Muscle of leg (tissue), 16 donors: ENCODE measurements at places on chromosomes 7 and 10.

DNA sequence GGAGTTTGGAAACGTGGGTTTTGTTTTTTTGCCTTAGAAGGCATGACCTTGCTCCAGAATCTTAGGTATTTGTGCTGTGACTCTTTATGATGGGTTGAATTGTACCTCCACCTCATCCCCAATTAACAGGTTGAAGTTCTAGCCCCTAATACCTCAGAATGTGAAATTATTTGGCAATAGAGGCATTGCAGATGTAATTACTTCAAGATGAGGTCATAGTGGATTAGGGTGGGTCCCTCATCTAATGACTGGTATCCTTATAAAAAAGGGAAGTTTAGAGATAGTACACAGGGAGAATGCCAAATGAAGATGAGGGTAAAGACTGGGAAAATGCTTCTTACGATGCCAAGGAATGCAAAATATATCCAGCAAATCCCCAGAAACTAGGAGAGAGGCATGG is 3.0 kb upstream of the FAM200A start:
- no peak for DNase-seq

- DNase-seq = no peak
Measured at GRCh38 chr10:12502526-12503274, 153.4 kb downstream of the CAMK1D start.

- no peak for DNase-seq
Measured at GRCh38 chr7:7816816-7817536, 98.6 kb upstream of the RPA3 start.

DNA sequence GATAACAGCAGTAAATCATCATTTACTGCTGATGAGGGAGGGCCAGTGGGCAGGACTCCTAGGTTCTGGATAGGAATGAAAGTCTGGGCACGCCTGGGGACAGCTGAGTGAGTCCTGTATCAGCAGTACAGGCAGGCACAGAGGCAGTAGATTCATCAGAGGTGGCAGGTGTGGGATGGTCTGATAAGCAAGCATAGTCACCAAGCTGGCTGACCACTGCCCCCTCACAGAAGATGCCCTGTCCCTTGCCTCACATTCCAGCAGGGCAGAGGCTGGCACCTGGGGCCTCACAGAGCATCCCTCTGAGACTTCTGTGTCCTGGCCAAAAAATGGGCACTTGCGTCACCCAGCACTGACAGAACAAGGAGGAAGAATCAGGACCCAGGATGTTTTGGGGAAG is 23.2 kb upstream of the ACSM6 start:
- no peak for DNase-seq

- no peak for DNase-seq
Measured at GRCh38 chr10:21043044-21043443, 145.9 kb upstream of the NEBL start.

GRCh38 chr7:5695727-5696345 is 85.6 kb downstream of the RNF216 start:
- peak; percentile 77 for DNase-seq

DNA sequence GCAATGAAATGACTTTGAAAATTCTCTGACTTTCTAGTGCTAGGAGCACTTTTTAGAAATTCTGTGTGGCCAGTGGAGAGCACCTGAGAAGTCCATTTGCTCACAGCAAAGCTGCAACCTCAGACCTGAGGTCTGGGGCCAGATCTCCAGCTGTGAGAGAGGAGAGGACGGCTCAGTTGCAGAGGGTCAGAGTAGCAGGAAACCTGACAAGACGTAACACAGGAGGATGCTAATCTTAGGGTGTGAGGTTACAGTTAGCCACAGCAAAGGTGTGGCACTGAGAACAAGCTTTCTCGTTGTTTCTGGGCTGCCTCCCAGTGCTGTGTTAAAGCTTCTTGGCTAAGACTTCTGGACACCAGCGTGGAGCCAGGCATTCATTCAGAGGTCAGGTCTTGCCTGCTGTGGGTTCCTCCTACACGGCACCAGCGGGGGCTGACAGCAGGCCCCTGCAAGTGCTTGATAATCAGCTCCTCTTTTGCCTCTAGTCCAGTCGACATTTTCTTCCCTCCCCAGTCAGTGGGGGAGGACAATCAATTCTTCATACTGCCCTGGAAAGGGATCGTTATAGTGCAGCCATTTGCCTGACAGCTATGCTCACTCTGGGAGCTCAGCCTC is 435.4 kb upstream of the DPP6 start:
- DNase-seq = no peak

DNA sequence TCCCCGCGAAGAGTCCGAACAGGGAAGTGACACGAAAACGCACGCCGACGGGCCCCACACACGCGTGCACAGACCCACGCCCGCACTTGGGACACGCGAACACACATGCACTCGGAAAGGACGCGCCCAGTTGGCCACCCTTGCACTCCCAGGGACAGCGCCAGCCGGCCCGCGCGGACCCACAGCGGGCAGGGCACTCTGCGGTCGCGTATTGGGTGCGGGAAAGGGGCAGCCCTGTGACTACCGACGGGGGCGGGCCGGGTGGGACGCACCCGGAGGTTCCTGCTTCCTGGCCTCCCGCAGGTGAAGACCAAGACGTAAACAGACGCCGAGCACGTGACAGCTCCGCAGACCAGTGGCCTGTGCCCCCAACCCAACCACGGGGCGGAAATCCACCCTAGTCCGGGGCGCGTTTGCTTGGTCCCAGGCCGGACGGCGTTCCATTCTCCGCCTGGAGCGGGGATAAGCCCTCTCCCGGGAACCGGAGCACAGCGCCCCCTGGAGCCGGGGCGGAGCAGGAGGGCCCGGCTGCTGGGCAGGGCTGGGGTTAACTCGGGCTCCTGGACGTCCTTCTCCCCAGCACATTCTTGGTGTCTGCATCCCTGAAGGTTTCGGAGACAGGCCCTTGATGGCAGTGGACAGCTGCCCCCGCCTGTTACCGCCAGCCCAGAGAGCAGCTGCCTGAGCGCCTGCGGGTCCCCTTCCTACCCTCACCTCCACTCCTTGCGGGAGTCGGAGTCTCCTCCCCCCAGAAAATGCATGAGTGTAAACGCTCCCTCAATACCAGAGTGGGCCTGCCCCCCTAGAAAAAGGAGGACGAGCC is 2.0 kb upstream of the LZTS2 start:
- DNase-seq = peak; percentile 59

DNA sequence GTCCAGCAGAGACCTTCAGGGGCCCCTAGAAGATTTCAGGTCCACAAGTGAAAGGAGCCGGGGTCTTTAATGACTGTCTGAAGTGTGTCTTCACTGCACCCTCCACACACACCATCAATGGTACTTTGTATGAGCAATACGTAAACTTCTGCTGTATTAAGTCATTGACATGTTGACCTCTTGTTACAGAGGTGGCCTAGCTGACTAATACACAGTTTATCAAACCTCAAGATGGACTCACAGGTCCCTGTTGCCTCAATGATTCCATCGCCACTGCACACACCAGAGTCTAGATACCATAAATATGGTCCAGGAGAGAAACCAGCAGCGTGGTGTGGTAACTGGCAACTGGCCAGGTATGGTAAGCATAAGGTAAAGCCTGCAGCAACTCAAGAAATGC is 19.5 kb downstream of the KCNMA1 start:
- DNase-seq = no peak

DNA sequence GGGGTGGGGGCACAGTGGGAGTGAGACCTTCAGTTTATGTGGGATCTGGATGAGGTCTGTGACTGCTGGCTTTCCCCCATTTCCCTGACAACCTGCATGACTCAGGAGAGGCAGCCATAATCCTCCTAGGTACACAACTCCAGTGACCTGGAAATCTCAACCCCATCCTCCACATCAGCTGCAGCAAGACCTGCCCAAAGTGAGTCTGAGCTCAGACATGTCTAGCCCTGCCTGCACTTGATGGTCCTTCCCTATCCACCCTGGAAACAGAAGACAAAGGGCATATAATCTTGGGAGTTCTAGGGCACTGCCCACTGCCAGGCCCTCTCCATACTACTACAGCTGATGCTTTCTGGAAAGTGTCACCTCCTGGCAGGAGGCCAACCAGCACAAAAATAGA is 75.6 kb downstream of the GRM8 start:
- DNase-seq = no peak

- DNase-seq = peak; percentile 48
Measured at GRCh38 chr10:121813211-121813815, 114.5 kb downstream of the ATE1 start.

DNA sequence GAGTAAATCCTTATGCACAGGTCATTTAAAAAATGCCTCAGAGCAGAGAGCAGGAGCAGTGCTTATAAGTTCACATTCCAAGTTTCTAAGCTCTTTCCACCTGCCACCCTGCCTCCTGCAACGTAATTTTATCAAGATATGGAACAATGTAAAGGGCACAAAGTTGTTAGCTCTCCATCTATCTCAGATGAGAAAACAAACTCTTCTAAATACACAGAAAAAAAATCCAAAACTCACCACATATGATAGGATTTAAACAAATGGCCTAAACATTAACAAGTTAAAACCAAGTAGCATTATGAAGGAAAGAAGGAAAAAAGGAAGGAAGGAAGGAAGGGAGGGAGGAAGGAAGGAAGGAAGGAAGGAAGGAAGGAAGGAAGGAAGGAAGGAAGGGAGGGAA is 1132.8 kb downstream of the GRM8 start:
- DNase-seq = no peak

- DNase-seq = peak; percentile 92
Measured at GRCh38 chr7:30800785-30801252, 29.6 kb downstream of the MINDY4 start.

GRCh38 chr7:88202799-88203198 is 17.0 kb downstream of the SRI start:
- DNase-seq = no peak

- peak; percentile 80 for DNase-seq
Measured at GRCh38 chr7:106166651-106167342, 54.7 kb upstream of the SYPL1 start.

DNA sequence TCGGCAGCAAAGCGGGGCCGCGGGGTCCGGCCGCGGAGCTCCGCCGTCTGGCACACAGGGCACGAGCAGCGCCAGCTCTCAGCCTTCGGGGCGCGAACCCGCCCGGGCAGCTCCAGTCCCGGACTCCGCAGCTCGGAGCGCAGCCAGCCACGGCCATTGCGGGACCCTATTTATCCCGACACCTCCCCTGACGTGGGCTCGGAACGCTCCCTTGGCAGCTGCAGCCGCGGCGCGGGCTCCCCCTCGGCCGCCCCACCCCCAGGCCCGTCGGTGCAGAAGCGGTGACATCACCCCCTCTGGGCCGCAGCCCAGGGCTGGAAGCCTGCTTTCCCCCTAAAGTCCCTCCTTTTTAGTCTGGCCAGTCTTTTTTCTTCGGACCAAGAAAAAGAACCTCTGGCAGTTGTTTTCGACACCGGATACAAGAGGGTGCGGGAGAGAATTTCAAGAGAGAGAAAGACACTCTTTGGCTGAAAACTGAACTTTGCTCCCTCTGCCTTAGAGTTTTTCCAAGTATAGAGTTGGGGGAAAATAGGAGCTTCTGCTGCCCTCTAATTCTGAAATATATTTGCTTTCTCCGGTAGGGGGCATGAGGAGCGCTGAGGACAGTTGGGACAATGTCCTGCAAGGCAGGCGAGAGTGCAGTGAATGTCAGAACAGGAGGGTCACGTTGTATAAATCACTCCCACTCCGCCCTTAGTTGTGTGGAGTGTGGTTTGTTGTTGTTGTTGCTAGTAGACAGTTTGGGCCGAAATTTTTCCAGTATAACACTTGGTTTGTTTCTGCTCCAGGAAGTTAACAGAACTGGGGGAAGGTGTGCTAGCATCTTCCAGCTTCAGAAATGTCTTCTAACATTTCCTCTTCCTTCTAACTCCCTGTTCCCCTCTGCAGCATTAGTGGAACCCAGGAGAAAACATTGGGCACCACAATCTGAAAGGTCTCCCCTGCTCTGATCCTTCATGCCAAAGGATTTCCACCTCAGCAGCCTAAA is at the start of gene SFRP4:
TSS of gene SFRP4 (minus strand) at position 145 of the 988 bp plus-strand sequence. CDS start 280 bp downstream, outside the sequence.
- DNase-seq = peak; percentile 95

GRCh38 chr10:89374713-89375141 is 3.1 kb upstream of the IFIT1B start:
- no peak for DNase-seq

DNA sequence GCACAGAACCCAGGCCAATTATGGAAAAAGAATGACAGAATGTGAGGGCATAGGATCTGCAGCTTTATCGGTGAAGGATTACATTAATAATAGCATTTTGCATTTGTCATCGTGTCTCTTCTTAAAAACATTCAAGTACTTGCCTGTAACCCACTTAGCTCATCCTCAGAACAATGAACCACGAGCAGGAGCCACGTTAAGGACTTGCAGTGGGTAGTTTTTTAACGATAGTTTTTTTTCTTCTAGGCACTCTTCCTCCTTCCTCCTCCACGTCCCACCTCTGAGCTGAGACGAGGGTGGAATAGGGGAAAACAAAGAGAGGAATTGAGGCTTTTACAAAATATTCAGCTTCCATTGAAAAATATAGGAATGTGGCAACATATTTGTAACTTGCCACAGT is 27.1 kb downstream of the CDHR3 start:
- no peak for DNase-seq

- no peak for DNase-seq
Measured at GRCh38 chr7:149283321-149283720, 21.3 kb downstream of the ZNF783 start.

- DNase-seq = no peak
Measured at GRCh38 chr7:35467456-35467978, 213.6 kb upstream of the TBX20 start.

GRCh38 chr7:74084722-74085578 is 1.3 kb downstream of the LIMK1 start:
- DNase-seq = no peak

- DNase-seq = peak; percentile 60
Measured at GRCh38 chr7:44893710-44894234, 8.4 kb upstream of the PURB start.

DNA sequence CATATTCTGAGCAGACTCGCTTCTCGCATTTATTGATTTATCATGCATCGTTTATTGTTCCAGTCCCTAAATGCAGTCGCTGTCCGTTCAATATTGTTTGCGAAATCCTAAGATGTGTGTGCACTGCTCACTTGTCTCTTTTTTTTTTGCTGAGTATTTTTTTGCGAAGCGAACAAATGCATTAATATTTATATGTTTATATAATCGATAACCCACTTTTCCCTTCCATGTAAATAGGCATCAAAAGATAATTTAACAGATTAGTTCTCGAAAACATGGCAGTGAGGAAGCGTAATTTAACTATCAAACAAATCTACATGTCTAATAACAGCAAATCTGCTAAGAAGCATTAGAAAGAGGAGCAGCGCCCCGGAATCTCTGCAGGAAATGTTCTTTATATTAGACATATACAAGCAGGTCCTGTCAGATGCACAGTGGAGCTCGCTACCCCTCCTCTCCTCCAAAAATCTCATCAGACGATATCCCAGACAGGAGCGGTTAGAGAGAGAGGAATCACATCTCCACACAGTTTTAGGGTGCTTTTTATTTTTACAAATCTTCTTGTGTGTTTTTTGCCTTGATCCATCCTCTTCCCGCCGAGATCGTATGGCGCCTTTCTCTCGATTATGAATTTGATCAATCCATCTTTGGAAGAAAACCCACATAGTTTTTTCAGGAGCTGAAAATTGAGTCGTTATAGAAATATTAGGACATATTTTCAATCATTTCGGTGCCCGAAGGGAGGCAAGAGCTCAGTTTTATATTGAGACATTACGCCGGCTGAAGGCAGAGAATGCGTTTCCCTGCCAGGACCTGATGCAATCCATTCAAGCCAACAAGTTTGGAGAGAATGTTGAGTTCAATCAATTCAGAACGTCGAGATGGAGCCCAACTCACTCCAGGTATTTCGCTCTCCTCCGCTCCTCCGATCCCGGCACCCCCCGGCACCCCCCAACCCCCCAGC is at the start of gene ARID5B:
TSS of gene ARID5B (plus strand) at position 871 of the 964 bp plus-strand sequence. CDS start at position 882, 11 bp downstream.
- DNase-seq = peak; percentile 94

GRCh38 chr10:3336673-3337293 is 164.2 kb upstream of the PITRM1 start:
- DNase-seq = no peak
